ENCODE measurements at places on chromosomes 12 and 14.

- DNase-seq = no peak
Observed at GRCh38 chr14:99574099-99574880, 29.7 kb downstream of the CCDC85C start.

DNA sequence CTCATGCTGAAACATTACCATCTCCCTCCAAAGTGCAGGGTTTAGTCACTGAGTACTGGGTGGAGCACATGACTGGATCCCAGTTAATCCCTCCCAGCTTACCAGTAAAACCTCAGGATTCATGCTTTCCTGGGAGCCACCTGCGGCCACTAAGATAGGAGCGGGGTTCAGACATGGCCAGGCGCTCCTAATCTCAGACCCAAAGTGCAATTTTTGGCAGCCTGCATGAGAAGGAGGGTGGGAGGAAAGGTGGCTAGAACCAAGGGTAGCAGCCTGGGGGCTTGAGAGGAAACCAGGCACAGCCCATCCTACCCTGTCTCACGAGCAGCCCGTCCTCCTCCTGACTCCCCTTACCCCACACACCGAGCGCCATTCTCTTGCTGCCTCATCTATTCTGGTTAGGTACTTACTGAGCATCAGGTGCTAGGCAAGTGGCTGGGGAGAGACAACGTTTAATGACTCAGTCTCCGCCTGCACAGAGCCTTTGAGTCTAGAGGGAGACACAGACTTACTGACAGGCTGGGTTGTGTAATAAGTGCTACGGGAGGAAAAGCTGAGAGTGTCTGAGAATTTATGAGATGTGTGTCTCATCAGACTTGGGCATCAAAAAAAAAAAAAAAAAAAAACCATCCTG, 9.9 kb downstream of the GPRC5A start:
- DNase-seq = peak; percentile 31

GRCh38 chr14:78251308-78251707, 81.1 kb downstream of the NRXN3 start:
- DNase-seq = no peak

DNA sequence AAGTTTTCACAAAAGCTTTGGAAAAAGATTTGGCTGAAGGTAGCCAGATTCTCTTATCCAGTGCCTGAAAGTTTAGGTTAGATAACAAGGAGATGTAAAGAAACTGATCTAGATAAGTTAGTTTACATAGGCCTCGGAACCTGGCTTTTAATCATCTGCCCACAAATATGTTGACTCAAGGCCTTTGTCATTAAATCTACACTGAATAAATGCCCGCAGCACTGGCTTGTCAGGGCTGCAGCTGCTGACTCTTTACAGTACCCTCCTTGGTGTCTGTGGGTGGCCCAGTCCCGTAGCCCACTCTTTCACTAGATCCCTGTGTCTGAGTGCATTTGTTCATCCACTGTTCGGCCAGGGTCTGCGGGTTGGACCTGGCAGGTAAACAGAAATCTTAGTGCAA, 58.0 kb downstream of the TMEM116 start:
- DNase-seq = no peak

- DNase-seq = no peak
Observed at GRCh38 chr14:53591816-53592215, 364.8 kb downstream of the BMP4 start.

DNA sequence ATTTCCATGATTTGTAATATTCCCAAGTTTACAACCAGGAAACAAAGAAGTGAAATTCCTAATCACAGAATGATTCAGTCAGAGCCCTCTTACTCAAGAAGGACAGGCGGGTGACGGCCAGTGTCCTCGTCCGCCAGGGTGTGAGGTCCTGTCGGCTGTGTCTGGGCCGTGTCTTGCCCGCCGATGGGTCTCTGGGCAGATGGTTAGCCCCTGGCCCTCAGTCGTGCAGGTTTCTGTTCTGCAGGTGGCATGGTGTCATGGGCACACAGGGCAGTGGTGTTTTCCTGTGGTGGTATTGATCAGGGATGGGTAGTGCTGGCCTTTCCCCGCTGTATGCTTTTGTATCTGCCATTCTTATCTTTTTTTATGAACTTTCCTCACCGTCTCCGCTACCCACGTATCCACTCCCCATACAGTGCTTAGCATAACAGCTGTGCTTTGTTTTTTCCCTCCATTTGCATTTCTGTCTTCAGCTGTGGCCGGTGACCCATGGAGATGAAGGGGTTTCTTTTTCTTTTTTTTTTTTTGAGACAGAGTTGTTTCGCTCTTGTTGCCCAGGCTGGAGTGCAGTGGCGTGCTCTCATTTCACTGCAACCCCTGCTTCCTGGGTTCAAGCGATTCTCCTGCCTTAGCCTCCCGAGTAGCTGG, 100.7 kb downstream of the TSPAN9 start:
- DNase-seq = no peak

Measured in inflammatory macrophage (primary cell).